ENCODE measurements at places on chromosomes 12 and 14.

DNA sequence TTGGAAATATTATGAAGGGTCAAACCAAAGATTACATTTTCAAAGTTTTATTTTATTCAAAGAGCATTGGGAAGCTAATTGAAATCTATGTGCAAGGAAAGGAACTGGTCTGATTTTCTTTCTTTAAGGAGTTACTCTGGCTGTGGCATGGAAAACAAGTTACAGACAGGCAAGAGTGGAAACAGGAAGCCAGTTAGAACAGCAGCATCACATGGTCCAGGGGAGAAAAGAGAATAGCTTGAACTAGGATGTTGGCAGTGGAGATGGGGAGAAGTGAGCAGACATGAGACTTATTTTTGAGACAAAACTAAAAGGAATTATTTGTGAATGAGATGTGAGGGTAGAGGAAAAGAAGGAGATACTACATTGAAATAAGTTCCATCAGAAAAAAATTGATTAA is 3.4 kb downstream of the OR11G2 start:
- DNase-seq, result no peak

- no peak for DNase-seq
Observed at GRCh38 chr14:37195327-37195726, 2.4 kb upstream of the MIPOL1 start.

GRCh38 chr12:112870267-112870980 is 36.3 kb upstream of the OAS1 start:
- no peak for DNase-seq

- DNase-seq, result no peak
Observed at GRCh38 chr14:105855893-105856675, 329.7 kb downstream of the TMEM121 start.

DNA sequence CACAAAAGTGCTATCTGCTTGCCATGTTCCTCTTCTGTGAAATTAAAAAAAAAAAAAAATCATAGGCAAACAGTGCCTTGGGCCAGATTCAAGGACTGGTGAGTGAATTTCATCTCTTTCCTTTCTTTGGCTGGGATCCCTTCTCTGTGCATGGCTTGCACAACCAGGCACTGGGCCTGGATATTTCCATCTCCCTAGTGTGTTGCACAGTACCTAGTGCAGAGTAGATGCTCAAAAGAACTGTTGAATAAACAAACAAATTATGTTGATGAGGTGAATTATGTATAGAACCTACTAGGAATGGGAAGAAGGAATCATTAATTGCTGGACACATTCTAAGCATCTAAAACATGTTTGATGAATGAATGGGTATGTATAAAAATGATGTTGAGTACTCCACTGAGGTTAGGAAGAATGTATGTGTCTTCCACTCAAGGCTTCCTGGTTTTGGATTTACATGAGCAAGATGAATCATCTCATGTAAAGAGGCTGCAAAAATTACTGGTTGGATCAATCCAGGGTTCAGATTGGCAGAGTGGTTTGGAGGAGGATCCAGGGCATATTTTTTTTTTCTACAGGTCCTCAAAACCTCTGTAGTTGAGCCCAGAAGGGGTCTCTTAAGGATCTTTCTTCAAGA is 93.2 kb downstream of the EMP1 start:
- DNase-seq, result no peak

- no peak for DNase-seq
Observed at GRCh38 chr14:71029236-71029781, 122.0 kb downstream of the PCNX1 start.

GRCh38 chr12:98022961-98023360 is 492.4 kb upstream of the TMPO start:
- no peak for DNase-seq

DNA sequence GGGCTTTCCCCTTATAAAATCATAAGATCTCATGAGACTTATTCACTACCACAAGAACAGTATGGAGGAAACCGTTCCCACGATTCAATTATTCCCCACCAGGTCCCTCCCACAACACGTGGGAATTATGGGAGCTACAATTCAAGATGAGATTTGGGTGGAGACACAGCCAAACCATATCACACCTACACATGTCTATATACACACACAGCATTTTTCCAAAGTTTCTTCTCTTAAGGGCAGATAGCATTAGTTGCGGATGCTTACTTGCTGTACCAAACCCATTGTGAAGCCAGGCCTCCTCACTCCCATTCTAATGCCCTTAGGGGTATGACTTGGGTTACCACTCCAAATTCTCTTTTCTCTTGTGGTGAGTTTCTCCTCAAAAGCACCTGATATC is 104.1 kb upstream of the RAP1B start:
- no peak for DNase-seq

GRCh38 chr12:14273913-14274311 is 91.6 kb upstream of the ATF7IP start:
- no peak for DNase-seq

Measured in SW480 (cell line).